ENCODE measurements at places on chromosomes 11 and 22. TPM values are rescaled to one million over a fixed set of nuclear protein-coding genes. Genes with fewer than 3 reads are reported as not detected.

GRCh38 chr11:117908109-117908895 is 20.9 kb downstream of the TMPRSS13 start:
- no peak for DNase-seq
- H3K27ac ChIP-seq, result no peak overlapping the region
- no peaks in the 10 kb centered on the region for H3K36me3 ChIP-seq

GRCh38 chr11:6630632-6631291 is 11.5 kb upstream of the TPP1 start:
- DNase-seq, result no peak
- peaks cover 18% of the 10 kb centered on the region for H3K4me1 ChIP-seq
- H3K4me3 ChIP-seq, result no peak overlapping the region

MICAL2 gene
- 12.8 TPM for total RNA-seq

MUC5AC gene
- not detected for total RNA-seq

CELSR1 gene
- total RNA-seq, result 1.0 TPM

DNA sequence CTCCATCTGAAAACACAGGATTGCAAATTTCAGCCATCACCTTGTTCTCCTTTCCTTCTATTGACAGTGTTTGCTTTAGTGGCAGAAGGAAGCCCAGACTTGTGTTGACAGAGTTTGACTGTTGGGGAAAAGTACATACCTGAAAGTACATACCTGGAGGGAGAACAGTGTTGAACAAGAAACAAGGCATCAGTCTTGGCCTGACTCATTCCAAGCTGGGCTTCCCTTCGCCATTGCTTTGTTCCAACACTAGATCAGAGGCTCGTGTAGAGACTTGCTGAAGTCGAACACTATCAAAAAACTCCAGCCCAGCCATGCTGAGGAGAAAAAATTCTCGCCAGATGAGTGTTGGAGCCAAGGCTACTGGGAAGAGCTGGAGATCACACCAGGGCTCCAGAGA is 133.4 kb downstream of the BBOX1 start:
- H3K27ac ChIP-seq, result no peak overlapping the region
- no peaks in the 10 kb centered on the region for H3K4me1 ChIP-seq
- no peaks in the 10 kb centered on the region for H3K36me3 ChIP-seq
- no peak for DNase-seq
- H3K4me3 ChIP-seq, result no peak overlapping the region

SAA2 gene
- not detected for total RNA-seq

GRCh38 chr11:44324749-44325525 is 15.0 kb upstream of the ALX4 start:
- H3K27ac ChIP-seq, result no peak overlapping the region
- H3K4me1 ChIP-seq, result peaks cover 2% of the 10 kb centered on the region
- H3K27me3 ChIP-seq, result peaks cover 72% of the 10 kb centered on the region
- H3K36me3 ChIP-seq, result no peaks in the 10 kb centered on the region
- no peak overlapping the region for H3K4me3 ChIP-seq

DNA sequence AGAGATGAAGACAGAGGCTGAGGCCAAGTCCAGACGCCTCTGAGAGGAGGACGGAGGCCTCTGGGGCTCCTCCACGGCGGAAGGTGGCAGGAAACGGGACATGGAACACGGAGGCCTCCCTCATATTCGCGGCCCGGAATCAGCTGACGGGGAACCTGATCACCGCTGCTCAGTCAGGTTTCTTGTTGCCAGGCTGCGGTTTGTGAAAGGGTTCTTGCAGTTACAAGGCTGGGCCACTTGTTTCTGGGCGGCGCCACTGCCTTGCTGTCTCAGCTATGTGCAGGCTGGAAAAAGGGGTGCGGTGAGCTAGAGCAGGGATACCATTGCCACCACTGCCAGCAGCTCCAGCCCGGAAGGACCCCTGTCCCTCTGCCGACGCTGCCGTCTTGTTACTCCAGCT is 10.0 kb upstream of the MMP1 start:
- H3K36me3 ChIP-seq, result no peaks in the 10 kb centered on the region
- no peaks in the 10 kb centered on the region for H3K27me3 ChIP-seq
- no peaks in the 10 kb centered on the region for H3K4me1 ChIP-seq
- DNase-seq, result no peak

KRTAP5-2 gene
- not detected for total RNA-seq

GRCh38 chr11:76689313-76690260 is 19.0 kb upstream of the LRRC32 start:
- H3K36me3 ChIP-seq, result no peaks in the 10 kb centered on the region
- no peak overlapping the region for H3K4me3 ChIP-seq
- DNase-seq, result no peak
- H3K27ac ChIP-seq, result no peak overlapping the region

- H3K4me1 ChIP-seq, result peaks cover 21% of the 10 kb centered on the region
- no peak overlapping the region for H3K4me3 ChIP-seq
- H3K27ac ChIP-seq, result no peak overlapping the region
- peaks cover 11% of the 10 kb centered on the region for H3K36me3 ChIP-seq
- H3K27me3 ChIP-seq, result no peaks in the 10 kb centered on the region
Observed at GRCh38 chr11:134267461-134267860, 8.7 kb upstream of the GLB1L3 start.

OR51M1 gene
- total RNA-seq, result not detected

GRCh38 chr11:104142698-104143097 is 21.2 kb downstream of the PDGFD start:
- no peaks in the 10 kb centered on the region for H3K4me1 ChIP-seq
- no peak overlapping the region for H3K4me3 ChIP-seq
- no peaks in the 10 kb centered on the region for H3K27me3 ChIP-seq
- H3K36me3 ChIP-seq, result no peaks in the 10 kb centered on the region
- H3K27ac ChIP-seq, result no peak overlapping the region

DNA sequence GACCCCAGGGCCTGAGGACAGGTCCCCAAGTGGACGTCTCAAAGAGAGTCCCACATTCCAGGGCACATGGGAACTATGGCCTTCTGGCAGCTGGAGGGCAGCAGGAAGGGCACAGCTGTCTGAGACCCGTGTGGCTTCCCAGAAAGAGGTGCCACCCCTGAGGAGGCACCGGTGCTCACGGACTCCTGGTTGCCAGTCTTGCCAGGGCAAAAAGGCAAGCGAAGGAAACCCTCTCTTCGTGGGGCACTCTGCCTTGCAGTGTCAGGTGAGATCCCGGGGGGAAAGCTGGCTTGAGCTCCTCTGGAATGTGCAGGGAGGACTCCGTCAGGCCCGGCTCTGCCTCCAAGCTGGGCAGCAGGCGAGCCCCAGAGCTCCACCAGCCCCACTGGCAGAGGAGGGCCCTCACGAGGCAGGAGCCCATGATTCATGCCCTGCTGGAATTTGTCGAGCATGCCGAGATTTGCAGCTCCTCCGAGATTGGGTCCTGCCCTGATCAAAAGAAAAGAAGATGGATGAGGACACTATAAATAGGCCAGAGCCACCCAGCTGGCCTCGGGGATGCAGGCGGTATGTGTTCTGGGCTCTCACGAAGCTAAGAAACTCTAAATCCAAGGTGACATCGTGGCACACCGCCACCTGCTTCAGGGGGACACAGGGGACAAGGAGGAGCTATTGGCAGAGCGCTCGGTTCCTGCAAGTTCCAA is 9.9 kb upstream of the CELSR1 start:
- no peaks in the 10 kb centered on the region for H3K36me3 ChIP-seq
- H3K27ac ChIP-seq, result no peak overlapping the region
- peaks cover 4% of the 10 kb centered on the region for H3K27me3 ChIP-seq
- no peak overlapping the region for H3K4me3 ChIP-seq
- DNase-seq, result no peak
